ENCODE measurements at places on chromosomes 5 and 9.

- no peak for DNase-seq
Observed at GRCh38 chr5:172564188-172564587, 76.9 kb upstream of the NEURL1B start.

DNA sequence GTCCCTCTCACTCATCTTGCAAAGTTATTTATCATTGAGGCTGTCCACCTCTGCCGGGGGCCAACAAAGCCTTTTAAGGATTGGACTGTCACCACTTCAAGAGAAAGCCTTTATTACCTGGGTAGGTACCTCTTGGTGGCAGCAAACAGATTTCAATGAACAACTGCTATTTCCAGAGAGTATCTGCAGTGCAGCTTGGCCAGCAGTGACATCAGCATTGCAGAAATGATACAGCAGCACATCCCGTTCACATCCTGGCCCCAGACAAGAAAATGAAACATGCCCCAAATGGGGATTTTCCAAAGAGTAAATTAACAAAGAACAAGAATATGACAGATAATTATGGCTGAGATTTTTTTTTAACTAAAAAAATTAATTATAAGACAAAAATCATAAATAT, 2.3 kb upstream of the SPATA6L start:
- DNase-seq, result no peak

- no peak for DNase-seq
Observed at GRCh38 chr5:150511578-150512367, 3.8 kb downstream of the NDST1 start.

DNA sequence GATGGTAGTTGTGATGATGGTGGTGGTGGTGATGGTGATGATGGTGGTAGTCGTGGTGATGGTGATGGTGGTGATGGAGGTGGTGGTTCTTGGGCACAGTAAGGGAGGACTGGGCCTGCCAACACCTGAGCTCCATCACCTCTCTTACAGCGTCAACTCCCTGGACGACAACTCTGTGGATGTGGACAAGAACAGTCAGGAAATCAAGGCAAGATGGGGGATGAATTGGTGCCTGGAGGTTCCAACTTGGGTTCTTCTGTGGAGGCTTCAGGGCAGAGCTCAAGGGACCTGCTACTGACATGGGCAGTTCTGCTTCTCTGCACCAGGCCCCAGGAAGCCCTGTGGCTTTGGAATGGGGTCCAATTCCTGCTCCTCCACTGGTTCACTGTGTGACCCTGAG, 17.4 kb downstream of the GPRIN1 start:
- no peak for DNase-seq

- DNase-seq, result no peak
Observed at GRCh38 chr9:116087246-116087645, 66.3 kb upstream of the PAPPA start.

- no peak for DNase-seq
Observed at GRCh38 chr5:144332265-144332664, 161.6 kb downstream of the KCTD16 start.

DNA sequence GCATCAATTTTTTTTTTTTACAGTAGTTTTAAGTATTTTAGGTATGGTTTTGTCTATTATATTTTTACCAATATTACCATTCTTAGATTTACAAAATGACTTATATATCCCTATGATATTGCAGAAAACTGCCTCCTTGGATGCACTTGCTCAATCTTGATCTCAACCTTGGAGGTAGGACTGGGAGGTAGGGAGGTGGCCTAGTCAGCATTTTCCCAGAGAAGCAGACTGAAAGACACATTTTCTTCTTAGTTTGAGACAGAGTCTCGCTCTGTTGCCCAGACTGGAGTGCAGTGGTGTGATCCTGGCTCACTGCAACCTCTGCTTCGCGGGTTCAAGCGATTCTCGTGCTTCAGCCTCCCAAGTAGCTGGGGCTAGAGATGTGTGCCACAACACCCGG, 175.3 kb upstream of the SH3GL2 start:
- DNase-seq, result no peak

- DNase-seq, result no peak
Observed at GRCh38 chr5:137022725-137023124, 476.4 kb downstream of the SPOCK1 start.

- no peak for DNase-seq
Observed at GRCh38 chr5:68432682-68433081, 217.1 kb downstream of the PIK3R1 start.

DNA sequence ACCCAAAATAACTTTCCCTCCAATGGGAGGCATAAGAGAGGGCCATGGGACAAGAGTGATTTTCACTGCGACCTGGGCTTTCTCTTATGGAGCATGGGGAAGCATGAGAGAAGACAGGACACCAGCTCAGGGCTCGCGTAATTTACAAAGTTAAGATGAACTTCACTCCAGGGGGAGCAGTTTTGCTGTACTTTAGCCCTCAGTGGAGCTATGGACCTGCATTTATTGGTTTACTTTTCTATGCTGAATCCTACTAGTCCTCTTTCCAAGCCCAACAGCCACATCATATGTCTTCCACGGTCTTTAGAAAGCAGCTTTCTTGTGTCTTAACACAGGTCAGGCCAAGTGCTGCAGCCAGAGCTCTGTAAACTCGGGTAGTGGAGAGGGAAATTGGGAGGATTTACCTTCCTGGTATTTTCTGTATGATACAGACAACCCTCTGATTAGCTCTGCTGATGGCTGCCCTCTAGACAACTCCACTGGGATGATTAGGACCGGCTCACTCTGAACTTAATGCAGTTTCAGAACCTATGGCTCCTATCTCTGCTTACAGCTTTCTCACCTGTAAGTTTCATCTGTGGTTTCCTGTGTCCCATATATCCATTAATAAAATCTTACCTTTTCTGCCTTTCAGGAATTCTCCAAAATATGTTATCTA, 581.0 kb upstream of the RORB start:
- no peak for DNase-seq

DNA sequence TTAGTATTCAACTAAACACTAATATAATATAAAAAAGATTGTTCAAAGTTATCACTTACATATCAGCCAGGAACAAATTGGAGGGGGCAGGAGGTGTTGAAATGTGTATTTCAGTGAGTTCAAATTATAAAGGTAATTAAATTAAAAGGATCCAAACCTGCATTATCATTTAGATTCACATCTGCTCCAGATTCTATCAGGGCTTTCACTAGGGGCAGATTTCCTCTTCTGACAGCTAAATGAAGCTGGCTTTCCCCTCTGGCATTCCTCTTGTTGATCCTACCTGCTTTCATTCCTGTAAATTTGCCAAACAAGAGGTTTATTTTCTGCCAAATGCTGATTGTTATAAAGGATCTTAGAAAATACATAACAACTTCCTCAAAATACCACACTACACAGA, 86.3 kb upstream of the GCNT4 start:
- DNase-seq, result no peak

- DNase-seq, result no peak
Observed at GRCh38 chr9:17116400-17116837, 18.4 kb upstream of the CNTLN start.

- DNase-seq, result no peak
Observed at GRCh38 chr5:56116599-56117141, 116.5 kb downstream of the ANKRD55 start.

DNA sequence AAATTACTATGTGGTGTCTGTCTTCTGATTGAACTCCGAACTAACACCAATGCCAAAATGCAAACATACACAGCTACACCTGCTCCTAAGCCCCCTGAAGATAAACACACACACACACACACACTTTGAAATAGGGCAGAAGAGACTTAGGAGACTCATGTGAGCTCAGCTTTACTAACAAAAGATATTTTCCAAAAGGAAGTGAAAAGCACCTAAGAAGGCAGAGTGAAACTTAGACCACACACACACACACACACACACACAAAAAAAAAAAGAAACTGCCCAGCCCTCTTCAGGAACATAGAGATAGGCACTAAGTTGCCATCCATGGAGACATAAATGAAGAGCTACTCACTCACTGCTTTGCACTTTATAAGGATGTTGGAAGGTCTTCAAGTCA, 45.2 kb upstream of the APC start:
- DNase-seq, result no peak

- no peak for DNase-seq
Observed at GRCh38 chr5:173316339-173317020, 11.7 kb downstream of the STC2 start.

DNA sequence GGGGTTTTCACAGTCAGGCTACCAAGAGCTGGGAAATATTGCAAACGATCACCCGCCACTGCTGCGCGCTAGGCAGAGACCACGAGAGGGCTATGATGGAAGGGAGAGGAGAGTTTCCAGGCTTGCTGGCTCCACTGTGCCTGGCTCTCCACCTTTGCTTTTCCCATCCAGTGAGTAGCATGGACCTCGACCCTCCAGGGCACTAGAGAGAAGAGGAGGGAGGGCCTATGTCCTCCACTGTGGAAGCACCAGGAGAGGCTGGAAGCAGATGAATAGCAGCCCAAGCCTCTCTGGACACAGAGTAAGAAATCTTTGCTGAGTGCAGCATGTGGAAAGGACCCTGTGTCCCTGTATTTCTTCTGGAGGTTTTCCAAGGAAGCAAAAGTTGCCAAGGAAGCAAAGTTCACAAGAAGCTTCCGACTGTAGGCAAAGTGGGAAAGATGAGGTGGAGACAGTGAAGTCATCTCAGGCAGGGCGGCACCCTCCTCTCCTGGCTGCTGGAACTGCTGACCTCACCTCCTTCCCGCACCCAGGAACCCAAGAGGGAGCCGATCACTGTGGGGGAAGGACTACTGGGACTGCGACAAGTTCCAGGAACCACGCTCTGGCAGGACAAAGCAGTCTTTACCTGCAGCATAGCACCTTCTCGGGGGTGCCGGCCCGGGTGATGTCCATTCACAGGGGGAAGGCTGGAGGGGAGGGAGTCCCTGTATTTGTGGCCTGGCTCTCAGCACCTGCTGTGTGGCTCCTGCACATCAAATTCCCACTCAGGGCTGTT, 79.6 kb downstream of the CSNK1A1 start:
- no peak for DNase-seq

DNA sequence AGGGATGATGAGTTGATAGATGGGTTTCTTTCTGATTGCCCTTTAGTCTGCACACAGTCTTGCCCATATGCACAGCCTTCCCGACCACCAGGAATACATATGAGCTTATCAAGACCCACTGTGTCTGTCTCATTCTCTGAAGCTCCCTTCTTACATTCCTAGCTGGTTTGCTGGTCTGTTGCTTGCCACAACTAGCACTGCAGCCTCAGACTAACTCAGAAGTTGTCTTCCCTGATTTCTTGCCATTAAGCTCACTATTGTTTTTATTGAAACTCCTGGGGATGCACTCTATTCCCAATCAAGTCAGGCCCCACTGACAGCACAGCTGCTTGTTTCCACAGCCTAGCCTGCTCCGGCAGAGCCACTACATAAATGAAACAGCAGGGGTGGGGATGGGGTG, 97.5 kb downstream of the SAXO1 start:
- DNase-seq, result no peak

DNA sequence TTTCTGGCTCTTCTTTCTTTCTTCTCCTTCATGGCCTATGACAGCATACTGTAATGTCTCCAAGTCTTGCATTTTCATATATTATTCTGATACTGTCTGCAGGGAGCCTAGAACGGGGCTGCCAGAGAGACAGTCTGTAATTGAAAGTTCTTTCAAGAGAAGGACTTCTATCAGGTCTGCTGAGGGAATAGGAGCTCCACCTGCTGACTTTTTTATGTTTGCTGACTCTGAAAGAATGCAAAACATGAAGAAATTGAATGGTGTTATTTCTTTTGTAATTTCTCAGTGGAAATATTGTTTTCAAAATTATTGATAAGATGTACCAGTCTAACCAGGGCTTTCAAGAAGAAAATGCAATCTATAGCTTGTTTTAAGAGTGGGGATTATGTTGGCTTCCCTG, 121.9 kb upstream of the RFX3 start:
- no peak for DNase-seq

DNA sequence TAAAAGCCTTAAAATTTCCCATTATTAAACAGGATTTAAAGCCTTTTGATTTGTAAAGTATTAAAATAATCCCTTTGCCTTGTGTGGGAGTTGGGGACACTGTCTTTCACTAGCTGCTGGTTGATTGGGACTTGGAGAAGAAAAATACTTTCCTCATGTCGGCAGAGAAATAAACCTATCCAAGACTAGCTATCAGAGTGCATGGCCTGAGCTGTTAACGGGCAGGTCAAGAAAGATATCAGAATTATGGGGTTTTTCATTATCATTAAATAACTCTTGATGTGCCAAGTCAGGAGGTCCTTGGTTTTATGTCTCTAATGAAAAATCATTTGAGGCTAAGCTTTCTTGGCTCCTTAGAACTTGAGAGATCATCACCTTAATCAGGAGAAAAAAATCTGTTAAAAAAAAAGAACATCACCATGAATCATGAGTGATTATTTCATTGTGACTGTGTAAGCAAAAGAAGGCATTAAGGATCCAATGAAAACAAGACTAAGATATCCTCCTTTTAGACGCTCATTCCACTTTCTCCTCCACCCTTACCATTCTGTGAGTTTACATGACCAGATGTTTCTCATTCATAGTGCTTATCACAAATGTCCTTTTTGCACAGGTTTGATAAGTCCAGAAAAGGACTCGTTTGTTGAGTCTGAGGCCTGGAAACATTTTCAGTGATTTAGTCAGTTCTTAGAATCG, 140.4 kb upstream of the EGFLAM start:
- no peak for DNase-seq

- no peak for DNase-seq
Observed at GRCh38 chr5:57094753-57095683, 78.8 kb upstream of the GPBP1 start.

- DNase-seq, result no peak
Observed at GRCh38 chr9:105686936-105687335, 7.4 kb upstream of the TMEM38B start.

GRCh38 chr9:106872641-106873040, 9.7 kb downstream of the ZNF462 start:
- DNase-seq, result no peak

DNA sequence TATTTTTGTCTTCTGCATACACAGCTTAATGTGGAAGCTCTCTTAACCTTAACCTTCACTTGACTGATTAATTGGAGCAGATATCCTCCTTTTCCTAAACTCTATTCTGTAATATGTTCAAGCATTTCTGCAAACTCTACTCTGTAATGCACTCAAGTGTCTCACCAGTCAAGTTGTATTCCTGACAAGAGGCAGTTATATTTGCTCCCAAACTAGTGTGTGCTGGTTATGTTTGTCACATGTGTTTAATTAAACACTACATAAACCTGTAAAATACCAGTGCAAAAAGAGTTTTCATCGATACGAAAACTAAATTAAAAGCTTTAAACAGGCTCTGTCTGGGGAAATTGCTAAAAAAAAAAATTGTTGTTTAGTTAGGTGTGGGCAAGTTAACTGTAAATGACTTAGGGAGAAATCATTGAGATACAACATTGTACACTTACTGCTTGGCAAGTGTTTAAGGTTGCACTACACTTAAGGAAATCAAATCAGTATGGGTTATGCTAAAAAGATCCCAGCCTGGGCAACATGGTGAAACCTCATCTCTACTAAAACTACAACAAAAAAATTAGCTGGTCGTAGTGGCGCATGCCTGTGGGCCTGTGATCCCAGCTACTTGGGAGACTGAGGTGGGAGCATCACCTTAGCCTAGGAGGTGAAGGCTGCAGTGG, 6.7 kb downstream of the FAF2 start:
- DNase-seq, result no peak

GRCh38 chr9:99062549-99062948, 42.4 kb upstream of the TGFBR1 start:
- DNase-seq, result no peak

GRCh38 chr9:94018628-94019027, 63.5 kb upstream of the BARX1 start:
- no peak for DNase-seq
